ENCODE measurements at places on chromosomes 5 and 9.

DNA sequence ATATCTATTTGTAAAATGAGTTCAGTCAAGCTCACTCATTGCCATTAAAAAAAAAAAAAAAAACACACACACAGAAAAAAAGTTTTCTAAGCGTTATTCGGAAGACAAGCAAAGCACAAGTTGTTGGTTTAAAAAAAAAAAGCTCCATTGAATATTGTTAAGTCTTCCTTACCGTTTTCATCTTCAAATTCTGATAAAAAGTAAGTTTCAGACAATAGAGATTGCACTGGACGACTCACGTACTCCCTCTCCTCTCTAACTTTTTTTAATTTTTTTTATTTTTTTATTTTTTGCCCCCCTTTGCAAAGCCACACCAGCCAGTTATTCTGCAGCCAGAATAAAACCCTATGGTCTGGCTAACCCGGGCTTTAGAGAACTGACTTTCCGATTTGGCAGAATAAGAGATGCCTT lies 544 bp downstream of the ADAMTS6 start:
- DNase-seq, result no peak

GRCh38 chr5:57383093-57383861 lies 99.3 kb downstream of the ACTBL2 start:
- DNase-seq, result no peak

DNA sequence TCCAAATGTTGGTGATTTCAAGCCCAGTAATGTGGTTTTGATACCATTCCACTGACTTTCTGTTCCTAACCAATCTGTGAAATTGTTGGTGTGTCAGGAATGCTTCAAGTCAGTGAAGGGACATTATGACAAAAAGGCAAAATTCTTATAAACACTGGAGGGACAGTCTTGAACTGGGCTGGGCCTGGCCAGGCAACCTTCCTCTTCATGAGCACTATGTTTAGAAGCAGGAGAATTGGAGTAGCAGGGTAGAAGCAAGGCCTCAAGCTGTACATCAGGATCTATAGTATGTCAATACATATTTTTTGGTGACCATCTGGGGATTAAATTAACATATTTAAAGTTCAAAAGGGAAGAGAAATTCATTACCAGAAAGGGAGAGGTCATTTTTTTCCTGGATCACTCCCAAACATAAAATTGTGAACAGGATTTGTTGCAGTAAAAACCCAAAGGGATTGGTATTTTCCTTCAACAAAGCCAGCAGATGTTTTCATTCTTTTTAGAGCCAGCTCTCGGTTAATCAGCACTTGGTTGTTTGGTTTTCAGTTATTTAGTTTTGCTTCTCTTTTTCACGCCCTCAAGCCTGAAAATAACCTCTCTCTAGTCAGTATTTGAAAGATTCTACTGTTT lies 77.9 kb upstream of the PIK3R1 start:
- DNase-seq, result no peak

- no peak for DNase-seq
Measured at GRCh38 chr5:20524991-20525529, 537.1 kb upstream of the CDH18 start.

DNA sequence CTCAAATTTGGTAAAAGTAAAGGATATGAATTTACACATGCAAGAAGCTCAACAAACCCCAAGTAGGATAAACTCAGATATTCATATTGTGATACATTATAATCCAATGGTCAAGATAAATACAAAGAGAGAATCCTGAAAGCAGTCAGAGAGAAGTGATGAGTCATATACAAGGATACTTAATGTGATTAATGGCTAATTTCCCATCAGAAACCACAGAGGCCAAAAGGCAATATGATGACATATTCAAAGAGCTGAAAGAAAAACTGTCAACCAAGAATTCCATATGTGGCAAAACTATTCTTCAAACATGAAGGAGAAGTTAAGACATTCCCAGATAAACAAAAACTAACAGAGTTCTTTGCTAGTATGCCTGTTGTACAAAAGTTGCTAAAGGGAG lies 19.5 kb upstream of the IRF1 start:
- DNase-seq, result no peak

DNA sequence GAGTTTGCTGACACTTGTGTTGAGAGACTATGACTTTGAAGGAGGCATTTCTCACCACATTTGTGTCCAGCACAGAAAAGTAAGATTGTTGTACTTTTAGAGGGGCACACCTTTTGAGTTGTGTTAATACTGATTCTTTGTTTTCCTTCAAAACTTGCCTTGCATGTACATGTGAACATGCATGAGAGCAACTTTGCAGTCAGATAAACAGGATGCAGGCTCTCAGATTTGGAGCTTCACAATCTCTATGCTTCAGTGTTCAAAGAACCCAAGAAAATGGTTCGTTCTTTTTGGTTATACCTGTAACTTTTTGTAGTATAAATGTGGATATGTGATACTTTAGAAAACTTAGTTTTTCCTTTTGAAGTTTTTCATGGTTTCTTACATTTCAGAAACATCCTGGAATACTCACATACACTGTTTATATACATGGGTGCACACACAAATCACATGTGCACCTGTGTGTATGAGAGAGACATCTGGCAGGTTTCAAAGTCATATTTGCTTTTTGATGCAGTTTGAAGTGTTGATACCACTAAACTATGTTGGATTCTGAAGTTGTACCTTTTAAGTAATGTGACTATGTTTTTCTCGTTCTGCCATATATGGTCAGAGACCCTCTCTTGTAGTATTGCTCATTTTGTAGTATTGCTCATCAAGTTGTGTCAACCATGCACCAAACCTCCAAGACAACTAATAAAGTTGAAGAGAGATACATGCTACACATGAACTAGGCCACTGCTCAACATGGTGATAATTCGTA lies 190.7 kb downstream of the CD180 start:
- no peak for DNase-seq

DNA sequence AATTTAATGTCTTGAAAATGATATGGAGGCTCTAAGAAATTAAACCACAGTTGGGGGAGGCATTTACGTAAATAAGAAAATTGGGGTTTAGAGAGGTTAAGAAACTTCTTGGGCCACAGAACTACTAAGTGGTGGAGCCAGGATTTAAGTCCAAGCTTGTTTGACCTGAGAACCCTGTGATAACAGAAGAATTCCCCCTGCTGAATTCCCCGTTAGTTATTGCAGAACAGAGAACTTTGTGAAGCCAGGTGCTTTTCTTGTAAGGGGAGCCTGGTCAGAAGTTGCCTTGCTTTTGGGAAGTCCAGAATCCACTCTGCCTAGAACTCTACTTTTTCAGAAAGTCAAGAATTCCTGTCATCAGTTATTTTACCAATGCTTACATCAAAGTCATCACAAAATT lies 309.3 kb upstream of the SEMA6A start:
- DNase-seq, result no peak

- DNase-seq, result no peak
Measured at GRCh38 chr9:6645355-6646292, at the start of gene GLDC. GLDC (minus strand) TSS chr9:6645729; CDS start chr9:6645499, 230 bp downstream.

Measured in stimulated activated CD8-positive, alpha-beta memory T cell treated with anti-CD3 and anti-CD28 coated beads, Interleukin-4, amount 100 ng/mL, for 1 hour (primary cell).